ENCODE measurements at places on chromosomes 7 and 10. TPM values are rescaled to one million over a fixed set of nuclear protein-coding genes. Genes with fewer than 3 reads are reported as not detected.

HOXA4 gene
- total RNA-seq = 12.3 TPM

MKLN1 gene
- total RNA-seq = 57.5 TPM

NACAD gene
- 1.2 TPM for total RNA-seq

SPACDR gene
- total RNA-seq = 0.91 TPM

SPDYE11 gene
- 0.73 TPM for total RNA-seq

WDR86 gene
- 25.6 TPM for total RNA-seq

TAF3 gene
- total RNA-seq = 3.3 TPM

BPGM gene
- total RNA-seq = 34.4 TPM

STK32C gene
- total RNA-seq = 24.8 TPM

CFAP69 gene
- 10.7 TPM for total RNA-seq

AQP1 gene
- 1.6 TPM for total RNA-seq

VSTM4 gene
- total RNA-seq = 27.6 TPM

EMX2 gene
- 14.8 TPM for total RNA-seq

GPR37 gene
- 2.5 TPM for total RNA-seq

CPED1 gene
- total RNA-seq = 0.44 TPM

SSC4D gene
- 1.0 TPM for total RNA-seq

CRTAC1 gene
- 0.77 TPM for total RNA-seq

IPMK gene
- total RNA-seq = 13.3 TPM

SLC26A5 gene
- 0.38 TPM for total RNA-seq

OR2A5 gene
- 0.11 TPM for total RNA-seq

CPN1 gene
- total RNA-seq = 0.87 TPM

NEURL1 gene
- total RNA-seq = 11.7 TPM

ZNF467 gene
- total RNA-seq = 6.7 TPM

SFRP5 gene
- 0.23 TPM for total RNA-seq

TEX47 gene
- not detected for total RNA-seq

PPP1R3C gene
- total RNA-seq = 31.9 TPM

ANK3 gene
- total RNA-seq = 166 TPM
